ENCODE measurements at places on chromosomes 16 and 17.

DNA sequence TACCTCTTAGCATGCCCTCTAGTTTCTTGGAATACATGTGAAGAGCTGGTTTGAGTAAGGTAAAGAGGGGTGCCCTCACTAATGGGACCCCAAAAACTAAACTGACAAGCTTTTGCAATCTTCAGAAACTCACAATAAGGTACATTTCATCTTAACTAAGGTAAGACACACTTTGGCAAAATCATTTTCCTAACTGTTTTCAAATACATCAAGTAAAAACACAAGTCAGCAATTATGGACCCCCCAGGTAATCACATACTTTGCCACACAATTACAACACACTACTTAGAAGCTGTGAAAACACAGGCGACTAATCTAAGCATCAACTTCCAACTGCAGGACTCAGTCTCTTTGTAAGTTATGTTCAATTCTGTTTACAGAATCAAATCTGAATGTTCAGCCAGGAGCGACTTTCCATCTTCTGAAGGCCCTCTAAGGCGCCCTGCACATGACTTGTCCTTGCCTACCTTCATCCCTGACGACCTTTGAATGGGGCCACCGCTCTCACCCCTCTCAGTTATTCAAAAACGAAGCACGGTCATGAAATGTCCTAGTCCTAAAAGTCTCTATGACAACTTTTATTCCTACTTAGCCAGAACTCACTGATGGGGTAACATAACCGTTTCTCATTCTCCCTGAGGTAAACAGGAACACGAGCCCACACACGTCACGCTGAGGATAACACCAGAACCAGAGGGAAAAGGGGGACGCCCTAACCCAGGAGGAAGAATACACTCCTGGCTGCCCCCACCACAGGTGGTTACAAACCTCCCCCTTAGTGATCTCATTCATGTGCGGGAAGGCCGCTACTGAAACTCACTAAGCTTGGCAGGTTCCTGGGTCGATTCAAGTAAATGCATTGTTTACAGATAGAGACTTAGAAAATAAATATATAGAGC, 5.5 kb downstream of the CREBBP start:
- ATAC-seq, result no peak

GRCh38 chr17:74860229-74860871, 665 bp upstream of the GRIN2C start:
- ATAC-seq, result no peak

- no peak for ATAC-seq
Measured at GRCh38 chr17:48795444-48796162, 21.4 kb downstream of the TTLL6 start.

DNA sequence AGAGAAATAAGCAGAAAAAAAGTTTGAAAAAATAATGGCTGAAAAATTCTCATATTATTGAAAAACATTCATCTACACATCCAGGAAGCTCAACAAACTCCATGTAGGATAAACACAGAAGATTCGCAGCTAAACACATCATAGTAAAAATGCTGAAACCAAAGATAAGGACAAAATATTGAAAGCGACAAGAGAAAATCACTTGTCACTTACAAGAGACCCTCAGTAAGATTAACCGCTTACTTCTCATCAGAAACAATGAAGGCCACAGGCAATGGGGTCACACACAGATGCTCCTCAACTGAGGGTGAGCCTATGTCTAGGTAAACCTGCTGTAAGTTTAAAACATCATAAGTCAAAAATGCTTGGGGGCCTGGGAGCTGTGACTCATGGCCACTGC, 38.1 kb upstream of the METRNL start:
- no peak for ATAC-seq

GRCh38 chr16:66274335-66275110, 92.0 kb upstream of the CDH5 start:
- peak; percentile 50 for ATAC-seq

DNA sequence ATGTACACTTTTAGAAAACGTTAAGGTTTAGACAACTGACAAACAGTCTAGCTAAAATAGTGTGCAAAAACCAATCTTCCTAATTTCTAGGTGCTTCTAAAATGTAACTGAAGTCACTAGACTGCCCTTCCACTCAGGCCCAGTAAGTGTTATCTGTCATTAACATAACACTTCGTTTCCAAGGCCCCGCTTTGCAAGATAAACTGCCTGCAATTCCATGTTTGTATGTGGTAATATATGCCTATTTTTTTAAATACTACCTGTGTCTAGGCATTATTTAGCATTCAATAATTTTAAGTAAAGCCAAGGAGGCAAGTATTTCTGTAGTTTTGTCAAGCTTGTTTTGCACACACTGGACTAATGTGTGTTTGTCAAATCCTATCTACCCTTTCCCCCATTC, 3.2 kb downstream of the USP32 start:
- no peak for ATAC-seq

GRCh38 chr16:89013111-89013510, 36.1 kb upstream of the CBFA2T3 start:
- no peak for ATAC-seq

GRCh38 chr16:3363793-3364192, 8.1 kb downstream of the OR2C1 start:
- no peak for ATAC-seq

DNA sequence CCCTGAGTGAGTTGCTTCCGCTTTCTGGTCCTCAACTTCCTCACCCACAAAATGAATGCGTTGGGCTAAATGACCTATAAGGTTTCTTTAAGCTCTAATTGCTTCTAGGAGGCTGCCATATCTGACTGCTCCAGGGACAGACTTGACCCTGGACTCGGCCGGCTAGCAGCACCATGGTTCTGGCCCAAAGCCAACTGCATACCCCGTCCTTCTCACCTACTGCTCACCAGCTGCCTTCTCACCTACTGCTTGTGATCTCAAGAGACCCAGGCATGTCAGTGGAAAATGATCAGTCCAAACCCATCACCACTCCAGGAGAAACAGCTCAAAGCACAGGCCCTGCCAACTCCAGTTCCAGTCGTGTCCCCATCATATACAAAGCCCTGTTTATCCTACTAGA, 124.3 kb upstream of the IRX5 start:
- no peak for ATAC-seq

GRCh38 chr17:71111934-71112333, 942.6 kb downstream of the KCNJ2 start:
- ATAC-seq, result no peak

DNA sequence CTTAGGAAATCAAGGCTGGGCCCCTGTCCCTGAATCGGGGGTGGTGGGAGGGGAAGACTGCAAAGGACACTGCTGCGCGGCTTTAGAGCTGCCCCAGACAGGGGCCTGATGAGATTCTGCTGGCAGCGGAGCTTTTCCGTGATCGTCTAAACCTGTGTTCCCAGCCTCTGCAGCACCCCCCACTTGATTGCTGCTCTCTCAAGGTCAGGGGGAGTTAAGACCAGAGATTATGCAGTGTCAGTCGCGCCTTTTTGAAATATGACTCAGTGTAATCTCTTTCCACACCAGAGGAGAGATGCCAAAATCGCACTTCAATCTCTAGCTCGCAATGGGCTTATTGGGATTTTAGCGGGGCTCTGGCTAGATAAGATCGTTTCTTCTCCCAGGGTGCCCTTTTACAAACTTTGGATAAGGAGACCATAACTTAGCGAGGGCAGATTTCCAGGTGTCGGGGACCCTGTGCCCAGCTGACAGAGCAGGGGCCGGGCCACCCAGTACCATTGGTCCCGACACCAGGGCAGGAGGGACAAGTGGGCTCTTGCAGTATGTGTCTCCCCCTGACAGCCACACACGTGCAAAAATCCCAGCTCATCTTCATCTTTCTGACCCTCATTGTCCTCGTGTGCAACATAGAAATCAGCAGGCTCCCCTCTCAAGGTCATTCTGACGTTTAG, 87.0 kb downstream of the IRX3 start:
- no peak for ATAC-seq

GRCh38 chr17:76805319-76805718, 62.9 kb upstream of the MGAT5B start:
- no peak for ATAC-seq

GRCh38 chr17:11551442-11551841, 46.8 kb upstream of the DNAH9 start:
- ATAC-seq, result no peak

DNA sequence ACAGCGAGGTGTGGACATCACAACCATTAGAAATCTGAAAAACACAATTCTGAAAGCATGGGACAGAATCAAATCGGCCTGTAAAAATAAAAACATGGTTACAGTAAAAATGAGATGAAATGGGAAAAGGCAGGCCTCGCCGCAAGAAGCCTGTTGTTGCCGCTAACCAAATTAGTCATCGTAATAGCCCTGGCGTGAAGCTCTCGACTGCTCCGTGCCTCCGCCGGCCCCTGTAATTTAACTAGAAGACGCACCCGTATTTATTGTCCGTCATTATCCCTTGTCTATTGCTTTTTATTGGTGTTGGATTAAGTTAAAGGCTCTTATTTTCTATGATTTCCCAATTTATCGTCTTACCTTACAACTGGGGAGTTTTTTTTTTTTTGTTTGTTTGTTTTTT, 334.6 kb upstream of the EEF2KMT start:
- ATAC-seq, result no peak

- no peak for ATAC-seq
Measured at GRCh38 chr16:4138713-4139112, 22.5 kb upstream of the ADCY9 start.

DNA sequence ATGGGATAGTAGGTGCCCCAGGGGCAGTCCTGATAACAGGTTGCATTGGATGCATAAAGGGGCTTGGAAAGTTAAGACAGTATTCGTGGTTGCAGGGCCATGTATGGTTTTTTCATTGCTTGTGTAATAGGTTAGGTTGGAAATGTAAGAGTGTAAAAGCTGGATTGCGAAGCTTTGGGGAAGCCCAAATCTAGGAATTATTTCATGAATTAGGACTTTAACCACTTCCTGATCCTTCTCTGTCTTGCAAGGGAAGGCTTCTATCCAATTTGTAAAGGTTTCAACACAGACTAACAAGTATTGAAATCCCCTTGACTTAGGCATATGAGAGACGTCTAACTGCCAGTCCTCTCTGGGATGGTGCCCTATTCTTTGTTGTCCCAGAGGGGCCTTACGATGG, 7.8 kb upstream of the CCL17 start:
- no peak for ATAC-seq
